ENCODE measurements at places on chromosomes 12 and 14.

DNA sequence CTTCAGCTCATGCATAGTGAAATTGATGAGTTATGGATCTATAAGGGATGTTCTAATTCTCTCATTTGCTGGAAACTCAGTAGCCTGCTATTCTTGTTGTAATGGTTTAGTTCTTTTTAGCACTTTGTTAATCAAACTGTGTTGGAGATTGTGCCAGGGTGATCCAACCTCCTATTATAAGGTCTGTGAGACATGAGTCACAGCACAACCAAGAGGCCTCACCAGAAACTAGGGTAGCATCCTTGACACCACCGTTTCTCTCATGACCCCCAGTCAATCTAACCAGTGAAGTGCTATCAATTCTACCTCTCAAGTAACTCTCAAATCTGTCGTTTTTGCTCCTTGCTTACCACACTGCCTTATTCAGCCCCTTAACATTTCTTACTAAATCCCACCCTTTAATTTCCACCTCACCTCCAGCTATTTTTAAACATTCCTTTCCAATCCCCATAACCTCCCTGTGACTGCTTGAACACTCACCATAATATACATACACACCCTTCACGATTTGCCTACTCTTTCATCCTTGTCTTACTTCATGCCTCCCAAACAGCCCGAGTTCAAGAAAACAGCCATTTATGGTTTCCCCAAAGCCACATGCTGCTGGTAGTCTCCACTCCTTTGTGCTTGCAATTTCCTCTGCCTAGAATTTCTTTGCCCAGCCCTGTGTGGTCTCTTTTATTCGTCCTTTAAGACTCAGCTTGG, 53.9 kb upstream of the NUDT4 start:
- DNase-seq: no peak

DNA sequence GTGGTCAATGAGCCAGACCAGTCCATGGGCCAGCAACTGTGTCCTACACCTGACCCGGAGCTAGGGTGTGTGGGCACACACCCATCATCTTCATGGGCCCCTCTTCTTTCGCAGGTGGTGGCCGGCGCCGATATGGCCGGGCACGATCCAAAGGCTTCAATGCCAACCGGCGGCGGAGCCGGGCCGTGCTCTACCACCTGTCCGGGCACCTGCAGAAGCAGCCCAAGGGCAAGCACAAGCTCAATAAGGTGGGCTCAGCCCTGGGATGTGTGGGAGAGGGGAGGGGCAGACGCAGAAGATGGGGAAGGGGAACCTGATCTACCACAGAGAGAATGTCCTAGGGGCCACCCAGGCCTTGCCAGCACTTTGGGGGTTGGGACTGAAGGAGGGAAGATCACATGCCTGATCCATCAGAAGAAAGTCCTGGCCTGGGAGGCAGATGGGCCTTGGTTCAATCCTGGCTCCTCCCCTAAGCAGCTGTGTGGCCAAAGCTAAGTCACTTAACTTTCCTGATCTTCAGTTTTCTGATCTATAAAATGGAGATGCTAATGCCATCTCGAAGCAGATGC, 3.8 kb downstream of the KCNH3 start:
- DNase-seq: no peak

DNA sequence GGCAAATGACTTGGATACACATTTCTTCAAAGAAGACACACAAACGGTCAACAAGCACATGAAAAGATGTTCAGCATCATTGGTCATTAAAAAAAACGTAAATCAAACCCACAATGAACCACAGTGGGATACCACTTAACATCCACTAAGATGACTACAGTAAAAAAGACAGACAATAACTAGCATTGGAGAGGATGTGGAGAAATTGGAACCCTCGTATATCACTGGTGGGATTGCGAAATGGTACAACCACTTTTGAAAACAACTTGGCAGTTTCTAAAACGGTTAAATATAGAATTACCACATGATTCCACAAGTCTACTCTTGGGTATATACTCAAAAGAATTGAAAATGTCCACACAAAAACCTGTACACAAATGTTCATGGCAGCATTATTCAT, 25.2 kb upstream of the PPFIBP1 start:
- DNase-seq: no peak

- no peak for DNase-seq
Observed at GRCh38 chr12:13959131-13959723, 22.2 kb downstream of the GRIN2B start.

DNA sequence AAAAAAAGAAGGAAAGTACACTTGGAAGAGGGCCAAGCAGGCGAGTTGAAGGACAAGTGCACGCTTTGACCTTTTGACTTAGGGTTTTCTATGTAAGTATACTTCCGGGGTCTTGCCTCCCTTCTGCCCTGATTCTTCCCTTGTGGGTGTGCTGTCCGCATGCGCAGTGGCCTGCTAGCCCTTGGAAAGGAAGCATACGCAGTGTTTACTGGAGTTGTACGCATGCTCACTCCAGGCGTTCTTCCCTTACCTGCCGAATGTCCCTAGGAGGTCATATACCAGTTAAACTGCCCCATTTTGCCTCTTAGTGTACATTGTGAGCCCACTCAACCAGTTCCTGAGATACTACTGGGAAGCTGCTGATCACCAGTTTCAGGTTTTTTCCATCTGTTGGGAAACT, 15.7 kb upstream of the DDHD1 start:
- no peak for DNase-seq

GRCh38 chr14:103872481-103873113, 25.2 kb upstream of the PPP1R13B start:
- no peak for DNase-seq
